ENCODE measurements at places on chromosomes 1 and 21. TPM values are rescaled to one million over a fixed set of nuclear protein-coding genes. Genes with fewer than 3 reads are reported as not detected.
A peak's percentile ranks its signal among the peaks of the same experiment; 100 is the strongest.

ARHGEF10L gene
- total RNA-seq: not detected

GRCh38 chr1:229097356-229097755 is 173.6 kb upstream of the RAB4A start:
- peaks cover 13% of the 10 kb centered on the region for H3K4me1 ChIP-seq
- DNase-seq: no peak
- no peaks in the 10 kb centered on the region for H3K27me3 ChIP-seq
- H3K36me3 ChIP-seq: no peaks in the 10 kb centered on the region

MTARC1 gene
- not detected for total RNA-seq

- H3K36me3 ChIP-seq: no peaks in the 10 kb centered on the region
- H3K27ac ChIP-seq: no peak overlapping the region
- no peak for DNase-seq
- H3K4me3 ChIP-seq: no peak overlapping the region
Measured at GRCh38 chr1:45542591-45542990, 8.0 kb upstream of the AKR1A1 start.

GPR161 gene
- total RNA-seq: 0.59 TPM

DNA sequence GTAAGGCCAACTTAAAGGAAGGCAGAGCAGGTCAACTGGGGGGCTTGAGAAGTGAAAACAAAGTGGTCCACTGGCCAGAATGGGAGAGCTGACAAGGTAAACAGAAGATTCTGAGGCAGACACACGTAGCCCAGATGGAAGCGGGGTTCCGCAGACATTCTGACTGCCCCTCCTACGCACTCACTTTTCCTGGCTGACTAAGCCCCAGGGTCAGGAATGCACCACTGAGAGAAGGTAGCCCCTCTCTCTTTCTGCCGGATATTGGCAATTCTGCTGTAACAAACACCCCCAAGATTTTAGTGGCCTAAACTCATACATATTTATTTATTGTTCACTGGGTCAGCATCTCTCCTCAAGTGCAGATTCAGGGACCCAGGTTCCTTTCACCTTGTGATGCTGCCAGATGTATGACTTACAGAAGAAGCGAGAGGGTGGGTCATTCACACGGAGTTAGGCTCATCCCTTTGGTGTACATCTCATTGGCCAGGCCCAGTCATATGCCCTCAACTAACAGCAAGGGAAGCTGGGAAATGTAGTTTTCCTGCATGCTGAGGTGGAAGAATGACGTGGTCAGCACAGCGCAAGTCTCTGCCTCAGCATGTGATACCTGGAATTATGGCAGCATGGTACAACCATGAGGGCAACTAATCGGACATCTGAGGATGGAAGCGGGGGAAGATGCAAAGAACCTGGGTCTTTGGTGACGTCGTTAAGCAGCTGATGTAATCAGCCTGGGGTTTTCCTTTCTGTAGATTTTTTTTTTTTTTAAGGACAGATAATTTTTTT is 43.4 kb upstream of the MRPS6 start:
- DNase-seq: peak; percentile 76
- H3K27me3 ChIP-seq: no peaks in the 10 kb centered on the region
- peak overlapping the region; percentile 89 for H3K27ac ChIP-seq
- no peaks in the 10 kb centered on the region for H3K36me3 ChIP-seq
